ENCODE measurements at places on chromosomes 1 and 21.

GRCh38 chr1:47617381-47618221 is 179.8 kb downstream of the FOXD2 start:
- DNase-seq, result no peak

GRCh38 chr21:32705139-32705538 is 22.7 kb downstream of the SYNJ1 start:
- no peak for DNase-seq

DNA sequence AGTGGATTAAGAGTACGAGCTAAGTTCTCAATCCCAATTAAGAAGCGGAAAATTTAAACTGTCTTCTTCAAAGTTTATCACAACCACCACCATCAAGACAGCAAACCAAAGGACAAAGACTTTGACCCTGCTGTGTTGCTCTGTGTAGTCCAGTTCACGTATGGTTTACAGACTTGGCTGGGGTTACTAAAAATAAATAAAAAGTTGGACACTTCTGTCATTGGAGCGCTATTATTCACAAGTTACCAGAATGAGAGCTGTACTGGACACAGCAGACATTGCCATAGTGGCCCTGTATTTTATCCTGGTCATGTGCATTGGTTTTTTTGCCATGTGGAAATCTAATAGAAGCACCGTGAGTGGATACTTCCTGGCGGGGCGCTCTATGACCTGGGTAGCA is 21.6 kb downstream of the MRPS6 start:
- DNase-seq, result no peak

GRCh38 chr1:184650177-184650866 is 104.3 kb downstream of the EDEM3 start:
- DNase-seq, result no peak

- no peak for DNase-seq
Observed at GRCh38 chr1:45116820-45117219, 89.6 kb downstream of the ZSWIM5 start.

DNA sequence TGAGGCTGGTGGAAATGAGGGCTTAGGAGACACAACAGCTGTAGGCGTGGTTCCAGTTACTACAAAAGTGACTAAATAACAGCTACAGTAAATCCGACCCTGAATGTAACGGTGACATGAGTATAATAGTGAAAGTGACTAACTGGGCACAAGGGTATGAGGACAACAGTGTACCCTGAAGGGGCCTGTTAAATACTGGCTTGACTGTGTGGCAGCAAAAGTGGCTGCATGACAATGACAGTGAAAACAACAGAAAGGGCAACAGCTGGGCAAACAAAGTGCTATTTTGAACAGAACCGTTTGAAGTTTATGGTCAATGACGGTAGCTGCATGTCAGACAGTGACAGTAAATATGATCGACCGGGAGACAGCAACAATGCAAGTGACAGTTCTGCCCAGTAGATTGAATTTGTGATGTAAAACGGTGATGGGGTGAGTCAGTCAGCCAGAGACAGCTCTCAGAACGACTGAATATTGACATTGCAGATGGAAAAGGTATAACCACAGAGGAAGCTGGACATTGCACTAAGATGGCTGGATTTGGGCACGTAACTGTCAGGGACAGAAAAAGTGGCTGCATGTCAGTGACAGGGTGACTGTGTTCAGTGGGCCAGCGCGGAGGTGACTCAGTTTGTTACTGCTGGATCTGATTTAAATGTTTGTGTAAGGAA is 1.2 kb upstream of the ZBTB40 start:
- DNase-seq, result no peak

GRCh38 chr1:56539520-56539931 is 39.8 kb downstream of the PLPP3 start:
- DNase-seq, result no peak

DNA sequence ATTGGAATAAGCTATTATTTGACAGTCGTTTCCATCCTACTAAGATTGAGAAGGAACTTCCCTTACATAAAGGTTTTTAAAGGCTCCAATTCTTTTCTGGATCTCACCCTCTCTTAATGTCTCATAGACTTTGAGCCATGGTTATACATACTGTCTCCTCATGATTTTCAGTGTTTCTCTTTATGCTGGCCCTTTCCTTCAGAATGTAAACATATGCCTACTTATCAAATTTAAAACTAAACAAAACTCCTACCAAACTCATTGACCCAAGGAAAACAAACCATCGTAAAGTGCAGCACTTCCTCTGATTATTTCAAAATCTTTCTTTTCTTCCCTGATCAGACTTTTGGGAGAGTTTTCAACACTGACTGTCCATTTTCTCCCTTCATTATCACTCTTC is 163.4 kb upstream of the DPYD start:
- DNase-seq, result no peak

All from stimulated activated CD8-positive, alpha-beta memory T cell treated with anti-CD3 and anti-CD28 coated beads, Interleukin-12 subunit alpha, Interleukin-12 subunit beta, amount 100 ng/mL, for 1 hour (primary cell).